ENCODE measurements at places on chromosomes 5 and 9.

DNA sequence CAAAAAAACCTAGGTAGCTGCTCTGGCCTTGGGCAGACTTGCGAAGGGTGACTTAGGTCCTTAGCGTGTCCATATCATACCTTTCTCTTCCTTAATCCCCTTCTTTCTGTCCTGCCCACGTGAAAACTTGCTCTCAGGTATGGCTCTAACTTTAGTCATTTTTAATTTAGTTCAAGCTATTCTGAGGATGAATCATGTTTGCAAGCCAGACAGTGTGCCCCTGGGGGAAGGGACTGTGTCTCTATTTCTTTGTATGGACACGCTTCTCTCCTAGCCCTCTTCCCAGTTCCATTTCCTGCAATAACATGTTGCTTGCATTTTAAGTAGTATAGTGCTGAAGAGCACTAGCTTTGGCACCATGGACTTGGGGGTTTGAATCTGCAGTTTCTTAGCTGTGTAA is 120.6 kb downstream of the PTTG1 start:
- DNase-seq = no peak

DNA sequence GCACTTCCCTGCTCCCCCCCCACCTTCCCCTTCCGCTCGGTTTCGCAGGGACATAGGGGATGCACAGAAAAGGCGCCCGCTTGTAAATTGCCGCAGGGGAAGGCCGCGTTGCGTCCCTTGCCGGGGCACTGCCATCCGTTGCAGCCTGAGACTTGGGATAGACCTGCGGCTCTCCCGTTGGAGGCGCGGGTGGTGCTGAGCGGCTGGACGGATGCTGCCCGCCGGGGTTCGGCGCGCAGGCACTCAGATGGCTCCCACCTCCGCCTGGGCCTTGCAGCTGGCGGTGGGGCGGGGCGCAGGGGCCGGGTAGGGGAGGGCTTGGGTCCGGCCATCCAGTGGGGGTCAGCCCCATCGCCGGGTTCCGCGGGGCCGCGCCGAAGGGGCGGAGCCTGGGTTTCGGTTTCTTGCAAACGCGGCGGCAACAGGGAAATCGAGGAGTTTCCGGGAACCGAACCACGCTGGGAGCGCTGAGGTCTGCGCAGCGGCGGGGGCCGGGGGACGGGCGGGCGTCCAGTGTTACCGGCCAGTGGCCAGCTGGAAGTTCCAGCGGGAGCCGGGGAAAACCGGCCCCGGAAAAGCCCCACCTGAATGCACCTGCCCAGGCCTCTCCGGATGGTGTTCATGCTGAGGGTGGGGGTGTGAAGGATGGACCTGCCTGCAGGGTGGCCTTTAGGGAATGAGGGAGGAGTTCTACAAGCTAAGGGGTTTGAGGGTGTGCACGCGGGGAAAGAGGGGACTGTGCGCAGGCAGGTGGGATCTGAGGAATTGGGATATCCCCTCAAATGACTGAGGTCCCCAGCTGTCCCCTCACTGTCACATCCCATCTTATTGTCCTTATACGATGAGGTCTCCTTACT is 6.3 kb upstream of the IRF1 start:
- no peak for DNase-seq

DNA sequence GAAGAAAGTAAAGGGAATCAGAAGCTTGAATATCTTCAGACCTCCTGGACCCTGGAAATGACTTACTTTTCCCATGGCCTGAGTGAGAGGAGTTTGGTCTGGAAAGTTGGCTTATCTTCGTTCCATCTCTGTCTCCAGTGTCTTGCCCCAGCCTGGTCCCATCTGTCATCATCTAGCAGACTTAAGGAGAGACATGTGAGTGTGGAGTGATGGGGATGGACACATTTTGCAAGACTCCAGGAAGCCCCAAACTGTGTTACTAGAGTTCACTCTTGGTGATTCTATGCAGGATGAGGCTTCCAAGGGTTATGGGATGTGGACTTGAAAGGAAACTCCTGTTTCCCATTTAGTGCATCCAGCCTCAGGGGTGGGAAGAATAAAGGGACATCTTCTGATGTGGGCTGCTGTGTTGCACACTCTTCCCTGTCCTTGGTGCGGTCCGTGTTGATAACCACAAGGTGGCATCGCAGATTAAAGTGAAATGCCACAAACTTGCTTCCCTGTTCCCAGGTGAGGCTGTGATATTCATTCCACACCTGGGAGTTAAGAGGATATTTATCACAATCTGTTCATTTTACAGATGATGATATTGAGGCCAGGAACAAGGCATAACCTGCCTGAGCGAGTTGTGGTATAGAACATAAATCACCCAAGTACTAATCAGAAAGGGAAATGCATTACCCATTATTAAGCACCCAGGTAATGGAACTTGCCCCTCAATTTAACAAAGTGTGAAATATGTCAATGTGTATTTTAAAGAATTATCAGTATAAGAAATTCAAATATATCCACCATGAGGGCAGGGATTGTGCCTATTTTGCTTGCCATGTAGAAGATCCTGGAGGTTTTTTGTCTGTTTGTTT is 269.9 kb upstream of the PAPPA start:
- DNase-seq = no peak

- DNase-seq = no peak
Observed at GRCh38 chr5:168177831-168178450, 113.5 kb upstream of the WWC1 start.

- DNase-seq = no peak
Observed at GRCh38 chr9:6887051-6887450, 129.3 kb downstream of the KDM4C start.

DNA sequence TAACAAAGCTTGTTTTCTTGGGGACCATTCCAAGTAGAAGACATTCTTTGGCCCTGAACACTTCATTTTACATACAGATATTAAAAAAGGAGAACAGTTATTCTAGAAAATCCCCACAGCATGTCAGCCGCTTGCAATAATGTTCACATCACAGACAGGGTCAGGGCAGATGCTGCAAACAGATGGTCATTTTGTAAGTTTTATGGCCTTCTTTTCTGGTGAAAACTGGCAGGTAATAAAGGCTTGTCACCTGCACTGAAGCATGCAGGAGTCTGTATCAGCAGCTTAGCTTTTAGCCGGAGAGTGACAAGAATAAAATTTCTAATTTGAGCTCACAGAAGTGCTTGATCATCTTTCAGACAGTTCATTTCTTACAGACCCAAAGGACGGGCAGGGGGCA is 220.9 kb upstream of the DAP start:
- no peak for DNase-seq
